ENCODE measurements at places on chromosomes 7 and 10. TPM values are rescaled to one million over a fixed set of nuclear protein-coding genes. Genes with fewer than 3 reads are reported as not detected.

- DNase-seq: no peak
Measured at GRCh38 chr7:12281038-12281437, 69.9 kb downstream of the TMEM106B start.

DNA sequence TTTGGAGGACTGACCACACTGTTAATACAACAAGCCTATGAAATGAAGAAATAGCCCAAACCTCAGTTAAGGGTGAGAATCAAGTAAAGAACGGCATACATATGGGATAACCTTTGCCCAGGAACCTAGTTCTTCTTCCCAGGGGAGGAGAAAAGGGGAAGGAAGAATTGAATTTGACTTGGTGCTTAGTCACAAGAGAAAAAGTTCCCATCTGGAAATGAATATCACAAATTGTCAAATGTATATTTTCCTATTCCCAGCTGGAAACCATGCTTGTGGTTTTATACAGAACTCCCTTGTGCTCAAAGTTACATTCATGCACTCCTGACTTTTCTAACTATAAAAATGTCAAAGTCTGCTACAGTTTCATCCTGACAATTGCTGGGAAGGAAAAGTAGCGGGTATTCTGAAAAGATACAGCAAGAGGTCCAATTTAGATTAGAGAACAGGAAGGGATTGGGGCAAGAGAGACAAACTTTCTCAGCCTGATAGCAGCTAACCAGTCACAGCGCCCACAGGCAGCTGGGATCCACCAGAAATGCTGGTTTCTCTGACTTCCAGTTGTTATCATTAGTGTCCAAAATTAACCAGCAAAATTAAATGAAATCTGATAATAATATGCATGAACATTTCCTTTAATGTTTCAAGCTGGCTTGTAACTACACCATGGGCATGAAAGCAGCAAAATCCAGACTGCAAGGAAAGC is 18.6 kb upstream of the GSAP start:
- no peak for DNase-seq

DNA sequence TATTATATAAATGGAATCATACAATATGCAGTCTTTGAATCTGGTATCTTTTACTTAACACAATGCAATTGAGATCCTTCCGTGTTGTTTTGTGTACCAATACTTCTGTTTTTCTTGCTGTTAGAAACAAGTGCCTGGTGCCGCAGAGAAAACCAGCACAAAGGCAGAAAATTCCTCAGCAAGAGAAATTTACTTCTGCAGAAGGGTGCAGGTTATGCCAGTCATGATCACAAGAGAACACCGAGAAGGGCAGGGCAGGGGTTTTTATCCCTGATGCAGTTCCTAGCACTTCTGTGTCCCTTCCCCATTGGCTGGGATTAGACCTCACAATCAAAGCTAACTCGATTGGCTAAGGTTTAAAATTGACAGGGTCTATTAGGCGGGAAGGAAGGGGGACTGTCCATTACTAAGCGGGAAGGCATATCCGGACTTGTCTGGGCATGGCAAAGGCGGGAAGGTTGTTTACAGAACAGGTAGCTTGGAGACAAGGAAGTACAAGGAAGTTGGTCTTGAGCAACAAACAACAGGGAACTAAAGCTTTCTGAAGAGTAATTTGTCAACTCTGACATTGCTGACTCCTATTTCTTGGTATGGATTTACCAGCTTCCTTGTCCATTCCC is 2.4 kb upstream of the ZNF33B start:
- no peak for DNase-seq

- DNase-seq: no peak
Measured at GRCh38 chr10:128722947-128723346, 596.7 kb upstream of the MKI67 start.

DNA sequence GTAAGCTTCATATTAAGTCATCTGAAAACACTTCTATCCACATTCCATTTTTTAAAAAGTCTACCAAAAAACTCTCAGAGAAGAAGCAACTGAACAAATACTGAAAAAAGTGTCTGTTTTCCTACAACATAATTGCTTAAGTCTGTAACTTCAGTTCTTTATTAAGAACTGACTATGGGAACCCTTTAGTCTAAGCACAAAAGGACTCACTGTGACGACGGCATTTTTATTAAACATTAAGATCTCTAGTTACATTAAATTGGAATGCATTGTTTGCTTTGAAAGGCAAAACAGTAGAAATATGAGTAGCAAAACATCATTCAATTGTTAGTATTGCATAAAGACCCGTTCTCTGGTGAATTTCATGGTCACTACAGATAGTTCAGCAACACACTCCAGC is 5.8 kb upstream of the FAM3C start:
- DNase-seq: no peak

GRCh38 chr10:80498833-80499741 is 38.6 kb upstream of the SH2D4B start:
- peak; percentile 92 for DNase-seq

STEAP2 gene
- total RNA-seq: 15.1 TPM

PDK4 gene
- total RNA-seq: 289 TPM

PKD1L1 gene
- total RNA-seq: 2.8 TPM

Measured in left ventricle myocardium superior (tissue), 1 donor.